ENCODE measurements at places on chromosomes 13 and 19. TPM values are rescaled to one million over a fixed set of nuclear protein-coding genes. Genes with fewer than 3 reads are reported as not detected.

The FUT2 gene
- not detected for total RNA-seq

The PIP5K1C gene
- 18.9 TPM for total RNA-seq

The CYP2S1 gene
- 1.2 TPM for total RNA-seq

The HIPK4 gene
- not detected for total RNA-seq

The IPO5 gene
- 85.5 TPM for total RNA-seq

The ENOX1 gene
- total RNA-seq = not detected

The ZNF724 gene
- 13.8 TPM for total RNA-seq

The ZNF221 gene
- total RNA-seq = 2.9 TPM

The PGLYRP2 gene
- 0.19 TPM for total RNA-seq

The OVOL3 gene
- total RNA-seq = not detected

The ATXN8OS gene
- not detected for total RNA-seq

The ZNF155 gene
- 12.9 TPM for total RNA-seq

The LAIR2 gene
- total RNA-seq = 0.62 TPM

The CCL25 gene
- 15.9 TPM for total RNA-seq

The ZNF626 gene
- total RNA-seq = 17.8 TPM

The OR10H1 gene
- total RNA-seq = not detected

The CCNA1 gene
- total RNA-seq = 0.62 TPM
